ENCODE measurements at places on chromosomes 13 and 19.

GRCh38 chr13:23628250-23628649, 58.0 kb downstream of the TNFRSF19 start:
- no peak for DNase-seq

- no peak for DNase-seq
These were observed 35.0 kb upstream of the NANOS3 start for GRCh38 chr19:13841962-13842290.

DNA sequence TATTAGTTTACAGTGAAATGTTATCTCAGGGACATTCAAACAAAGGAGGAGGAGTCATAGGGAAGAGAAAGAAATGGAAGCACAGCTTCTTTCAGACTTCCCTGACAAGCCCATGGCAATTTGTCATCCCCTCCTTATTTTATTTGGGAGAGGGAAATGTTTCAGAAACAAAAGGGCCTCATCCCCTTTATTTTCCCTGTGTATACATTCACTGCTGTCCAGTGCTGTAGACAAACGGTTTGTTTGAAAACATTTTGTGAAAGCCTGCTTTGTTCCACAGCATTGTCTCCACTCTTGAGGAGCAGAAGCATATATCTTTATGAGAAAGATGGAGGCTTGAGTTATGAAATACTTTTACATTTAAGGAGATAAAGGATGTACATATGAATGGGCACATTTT, 12.3 kb downstream of the ZNF460 start:
- DNase-seq: no peak

DNA sequence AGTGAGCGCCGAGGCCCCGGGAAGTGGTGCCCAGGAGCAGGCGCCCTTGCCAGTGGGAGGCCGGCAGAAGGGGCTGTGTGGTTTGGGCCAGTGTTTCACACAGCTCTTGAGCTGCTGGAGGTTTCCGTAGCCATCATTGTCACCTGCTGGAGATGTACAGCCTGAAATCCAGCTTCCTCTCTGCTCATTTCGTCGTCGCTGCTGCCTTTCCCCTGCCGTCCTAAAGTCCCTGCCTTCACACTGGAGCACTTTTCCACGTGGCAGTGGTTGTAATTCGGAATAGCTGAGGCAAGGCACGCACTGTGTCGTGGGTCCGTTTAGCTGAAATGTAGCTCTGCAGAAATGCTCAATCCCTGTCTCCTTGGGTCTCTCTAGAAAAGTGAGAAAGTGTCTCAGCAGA, 13.2 kb downstream of the DAZAP1 start:
- DNase-seq: no peak

DNA sequence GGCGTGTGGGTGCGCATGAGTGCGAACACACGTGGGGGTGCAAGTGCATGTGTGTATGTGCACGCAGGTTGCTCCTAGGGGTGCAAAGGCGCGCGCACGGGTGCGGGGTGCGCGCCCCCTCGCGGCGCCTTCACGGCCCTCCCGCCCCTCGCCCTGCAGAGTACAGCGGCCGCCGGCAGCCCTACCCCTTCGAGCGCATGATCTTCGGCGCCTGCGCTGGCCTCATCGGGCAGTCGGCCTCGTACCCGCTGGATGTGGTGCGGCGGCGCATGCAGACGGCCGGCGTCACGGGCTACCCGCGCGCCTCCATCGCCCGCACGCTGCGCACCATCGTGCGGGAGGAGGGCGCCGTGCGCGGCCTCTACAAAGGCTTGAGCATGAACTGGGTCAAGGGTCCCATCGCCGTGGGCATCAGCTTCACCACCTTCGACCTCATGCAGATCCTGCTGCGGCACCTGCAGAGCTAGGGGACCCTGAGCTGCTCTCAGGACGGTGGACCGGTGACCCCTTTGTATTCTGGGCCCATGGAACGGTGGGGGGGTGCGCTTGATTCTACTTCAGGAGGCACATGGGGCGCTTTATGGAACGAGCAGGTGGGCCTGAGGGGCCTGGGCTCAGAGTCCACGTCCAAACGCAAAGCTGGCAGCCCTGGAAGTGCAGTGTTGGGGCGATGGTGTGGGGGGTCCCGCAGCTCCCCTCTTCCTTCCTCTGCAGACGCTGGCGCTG, 27.7 kb downstream of the TMEM161A start:
- no peak for DNase-seq

DNA sequence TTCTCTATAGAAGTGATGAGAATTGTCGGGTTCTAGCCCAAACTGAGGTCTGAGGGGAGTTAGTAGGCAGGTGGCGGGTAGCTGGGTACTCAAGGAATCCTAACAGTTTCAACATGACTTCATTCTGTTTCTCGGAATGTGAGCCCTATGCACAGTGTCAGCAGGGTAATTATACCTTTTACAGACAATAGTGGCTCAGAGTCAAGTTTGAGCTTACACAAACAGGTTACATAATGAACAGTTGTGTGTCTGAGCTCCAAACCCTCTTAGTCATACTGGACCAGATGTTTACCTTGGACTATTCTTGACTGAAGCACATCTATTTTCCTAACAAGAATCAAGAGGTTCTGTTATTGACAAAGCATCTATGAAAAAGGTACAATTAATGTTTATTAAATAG, 1066.7 kb upstream of the PCDH20 start:
- no peak for DNase-seq

DNA sequence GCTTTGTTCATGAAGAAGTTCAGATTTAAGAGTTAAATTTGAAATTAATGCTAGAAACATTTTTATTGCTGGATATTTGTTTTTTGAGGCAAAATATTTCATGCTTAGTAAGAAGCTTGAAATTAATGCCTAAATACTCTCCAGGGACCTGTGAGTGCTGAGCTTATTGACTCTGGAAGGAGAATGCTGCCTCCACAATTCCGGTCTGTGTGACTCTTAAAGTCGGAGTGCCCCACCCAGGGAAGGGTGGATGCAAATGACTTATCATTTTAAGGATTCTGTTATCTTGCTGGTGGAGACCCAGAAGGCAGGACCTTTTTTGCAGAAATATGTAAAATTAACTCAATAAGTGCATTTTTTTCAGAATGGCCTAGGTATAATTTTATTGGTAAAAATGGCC, 143.8 kb upstream of the RXFP2 start:
- DNase-seq: no peak

DNA sequence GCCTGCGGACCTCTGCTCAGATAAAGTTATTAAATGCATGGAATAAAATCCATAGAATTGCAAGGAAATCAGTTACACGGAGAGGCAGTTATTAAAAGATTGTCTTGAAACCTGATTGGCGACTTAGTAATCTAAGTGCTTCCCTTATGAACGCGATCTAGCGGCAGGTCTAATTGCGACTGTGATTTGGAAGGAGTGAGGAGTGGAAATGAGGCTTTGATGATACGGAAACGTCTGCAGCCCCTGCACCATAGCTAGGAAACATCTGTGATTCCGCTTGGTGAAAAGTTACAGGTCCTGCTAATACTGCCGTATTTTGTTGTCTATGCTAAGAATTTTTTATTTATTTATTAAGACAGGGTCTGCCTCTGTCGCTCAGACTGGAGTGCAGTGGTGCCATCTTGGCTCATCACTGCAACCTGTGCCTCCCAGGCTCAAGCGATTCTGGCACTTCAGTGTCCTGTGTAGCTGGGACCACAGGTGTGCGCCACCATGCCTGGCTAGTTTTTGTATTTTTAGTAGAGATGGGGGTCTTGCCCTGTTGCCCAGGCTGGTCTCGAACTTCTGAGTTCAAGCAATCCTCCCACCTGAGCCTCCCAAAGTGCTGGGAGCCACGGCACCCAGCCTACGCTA, 887 bp downstream of the NDUFS7 start:
- no peak for DNase-seq

- DNase-seq: no peak
These were observed 1.7 kb upstream of the ERVV-1 start for GRCh38 chr19:53012006-53012405.

- DNase-seq: no peak
These were observed 1.9 kb downstream of the ADAT3 start for GRCh38 chr19:1906985-1907562.

Data from T47D (cell line).